ENCODE measurements at places on chromosomes 1 and 21.

DNA sequence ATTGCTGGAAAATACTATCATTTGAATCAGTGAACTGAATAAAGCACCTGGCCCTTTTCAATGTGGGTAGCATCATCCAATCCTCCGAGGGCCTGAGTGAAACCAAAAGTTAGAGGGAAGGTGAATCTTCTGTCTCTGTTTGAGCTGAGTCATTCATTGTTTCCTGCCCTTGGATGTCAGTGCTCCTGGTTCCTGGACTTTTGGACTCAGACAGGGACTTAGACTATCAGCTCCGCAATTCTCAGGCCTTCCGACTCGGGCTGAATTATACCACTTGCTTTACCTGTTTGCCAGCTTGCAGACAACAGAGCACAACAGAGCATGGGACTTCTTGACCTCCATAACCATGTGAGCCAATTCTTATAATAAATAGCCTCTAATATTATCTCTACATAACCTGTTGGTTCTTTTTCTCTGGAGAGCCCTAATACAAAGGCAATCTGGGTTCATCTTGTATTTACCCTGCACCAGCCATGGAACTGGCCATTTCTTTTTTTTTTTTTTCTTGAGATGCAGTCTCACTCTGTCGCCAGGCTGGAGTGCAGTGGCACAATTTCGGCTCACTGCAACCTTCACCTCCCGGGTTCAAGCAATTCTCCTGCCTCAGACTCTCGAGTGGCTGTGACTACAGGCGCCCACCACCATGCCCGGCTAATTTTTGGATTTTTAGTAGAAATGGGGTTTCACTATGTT lies 19.2 kb upstream of the VASH2 start:
- DNase-seq: no peak

DNA sequence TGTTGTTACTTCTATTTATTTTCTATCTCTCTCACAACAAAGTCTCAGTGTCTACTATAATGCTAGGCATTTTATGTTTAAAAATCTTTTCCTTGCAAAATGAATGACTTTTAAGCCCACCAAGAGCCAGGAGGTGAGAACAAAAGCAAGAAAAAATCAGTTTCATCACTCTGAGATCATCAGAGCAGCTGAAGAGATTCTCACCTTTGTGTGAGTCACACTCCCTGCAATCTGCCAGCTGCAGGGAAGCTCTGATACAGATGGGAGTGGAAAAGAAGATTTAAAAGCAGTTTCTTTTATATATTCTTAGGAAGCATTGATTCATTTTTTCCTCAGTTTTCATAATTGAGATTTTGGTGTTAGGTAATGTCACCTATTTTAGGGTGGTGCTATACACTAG lies 107.6 kb downstream of the LHX9 start:
- DNase-seq: no peak

DNA sequence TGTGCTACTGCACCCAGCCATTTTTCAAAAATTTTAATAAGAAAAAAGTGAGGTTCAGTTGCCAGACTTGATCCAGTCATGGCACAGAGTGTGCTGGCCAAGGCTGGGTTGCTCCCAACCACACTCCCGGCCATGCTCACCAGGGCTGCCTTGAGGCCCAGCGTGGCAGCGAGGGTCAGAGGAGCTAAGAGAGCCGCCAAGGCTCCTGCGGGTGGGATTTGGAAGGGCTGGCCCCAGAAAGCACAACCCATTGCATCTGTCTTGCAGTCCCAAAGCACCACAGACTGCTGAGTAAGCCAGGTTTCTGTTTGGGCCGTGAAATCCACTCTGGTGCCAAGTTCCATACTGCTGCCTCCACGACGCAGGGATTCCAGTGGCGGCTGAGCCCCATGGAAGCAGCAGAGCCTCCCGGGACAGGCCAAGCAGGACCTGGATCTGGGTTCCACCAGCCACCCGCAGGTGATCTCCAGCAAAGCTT lies 22.6 kb downstream of the ZBTB17 start:
- no peak for DNase-seq

- peak; percentile 73 for DNase-seq
Observed at GRCh38 chr1:40665335-40666171, at the start of gene RIMS3. RIMS3 (minus strand) TSS chr1:40665682; CDS start chr1:40641925, 23,757 bp downstream.

DNA sequence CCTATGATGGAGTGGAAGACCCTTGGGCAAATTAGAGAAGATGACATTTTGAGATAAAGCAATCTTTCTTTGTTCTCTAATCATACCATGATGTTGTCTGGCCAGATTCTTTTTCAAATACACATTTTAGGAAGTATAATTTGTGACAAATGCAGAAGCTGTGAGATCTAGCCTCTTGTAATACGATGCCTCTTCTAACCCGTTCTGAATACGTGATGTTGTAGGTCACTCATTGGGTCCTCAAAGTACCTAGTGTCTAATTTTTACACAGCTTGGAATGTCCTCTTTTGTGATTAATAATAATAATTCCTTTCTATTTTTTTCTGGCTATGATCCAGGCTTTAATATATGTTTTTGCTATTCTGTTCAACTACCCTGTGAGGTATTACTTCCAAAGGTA lies 502.7 kb downstream of the NUF2 start:
- DNase-seq: no peak

DNA sequence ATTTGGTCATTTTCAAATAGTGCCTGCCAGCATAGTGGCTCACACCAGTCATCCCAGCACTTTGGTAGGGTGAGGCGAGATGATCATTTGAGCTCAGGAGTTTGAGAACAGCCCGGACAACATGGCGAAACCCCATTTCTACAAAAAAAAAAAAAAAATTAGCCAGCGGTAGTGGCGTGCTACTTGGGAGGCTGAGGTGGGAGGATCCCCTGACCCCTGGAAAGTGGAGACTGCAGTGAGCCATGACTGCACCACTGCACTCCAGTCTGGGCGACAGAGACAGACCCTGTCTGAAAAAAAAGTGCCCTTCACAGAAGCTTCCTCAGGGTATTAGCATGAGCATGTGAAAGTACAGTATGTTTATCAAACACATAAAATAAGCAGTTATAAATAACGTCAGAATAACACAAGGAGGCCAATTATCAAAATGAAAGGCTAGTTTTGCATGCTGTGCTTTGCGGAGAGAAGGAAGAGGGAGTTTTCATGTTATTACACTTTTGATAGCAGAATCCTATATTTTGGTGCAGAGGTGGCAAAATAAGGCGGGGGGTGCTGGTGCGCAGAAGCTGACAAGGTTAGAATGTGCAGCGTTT lies 781 bp upstream of the METTL13 start:
- no peak for DNase-seq

DNA sequence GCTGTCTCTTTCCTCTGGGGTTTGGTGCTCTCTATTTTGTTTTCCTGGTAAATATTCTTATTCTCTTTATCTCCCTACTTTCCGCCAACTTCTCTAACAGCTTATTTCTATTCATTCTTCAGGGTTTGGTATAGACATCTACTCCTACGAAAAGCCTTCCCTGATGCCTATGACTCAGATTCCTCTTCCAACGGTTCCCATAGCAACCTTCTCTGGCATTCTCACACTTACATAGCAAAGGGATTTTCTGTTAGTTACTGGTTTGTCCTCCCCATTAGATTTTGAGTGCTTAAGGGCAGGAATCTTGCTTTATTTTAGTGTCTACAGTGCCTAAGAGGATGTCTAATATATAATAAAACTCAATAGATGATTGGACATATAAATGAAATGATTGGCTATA lies 407.6 kb upstream of the DEPDC1 start:
- no peak for DNase-seq

DNA sequence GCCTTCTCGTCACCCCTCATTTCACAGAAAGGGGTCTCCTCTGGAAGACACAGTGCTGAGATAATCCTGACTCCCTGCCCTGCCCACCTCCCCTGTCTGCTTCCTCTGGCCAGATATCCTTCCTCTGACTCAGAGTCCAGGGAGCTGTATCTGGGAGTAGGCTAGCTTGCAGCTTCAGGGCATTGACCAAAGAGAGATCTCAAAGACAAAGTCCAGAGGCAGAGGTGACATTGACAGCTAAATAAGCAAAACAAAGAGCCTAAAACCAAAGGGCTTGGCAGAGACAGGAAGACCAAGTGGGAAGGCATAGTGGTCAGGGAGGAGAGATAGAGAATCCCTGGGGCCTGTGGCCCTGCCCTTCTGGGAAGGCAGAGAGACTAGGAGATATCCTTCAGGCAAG lies 64.9 kb downstream of the TNR start:
- DNase-seq: no peak

Data from stimulated activated CD8-positive, alpha-beta memory T cell treated with anti-CD3 and anti-CD28 coated beads, Interleukin-12 subunit alpha, Interleukin-12 subunit beta, amount 100 ng/mL, for 1 hour (primary cell).